ENCODE measurements at places on chromosomes 12 and 14.

GRCh38 chr12:47811581-47812484 lies 7.9 kb downstream of the HDAC7 start:
- no peak for DNase-seq

GRCh38 chr12:24256684-24257083 lies 307.2 kb upstream of the SOX5 start:
- no peak for DNase-seq

DNA sequence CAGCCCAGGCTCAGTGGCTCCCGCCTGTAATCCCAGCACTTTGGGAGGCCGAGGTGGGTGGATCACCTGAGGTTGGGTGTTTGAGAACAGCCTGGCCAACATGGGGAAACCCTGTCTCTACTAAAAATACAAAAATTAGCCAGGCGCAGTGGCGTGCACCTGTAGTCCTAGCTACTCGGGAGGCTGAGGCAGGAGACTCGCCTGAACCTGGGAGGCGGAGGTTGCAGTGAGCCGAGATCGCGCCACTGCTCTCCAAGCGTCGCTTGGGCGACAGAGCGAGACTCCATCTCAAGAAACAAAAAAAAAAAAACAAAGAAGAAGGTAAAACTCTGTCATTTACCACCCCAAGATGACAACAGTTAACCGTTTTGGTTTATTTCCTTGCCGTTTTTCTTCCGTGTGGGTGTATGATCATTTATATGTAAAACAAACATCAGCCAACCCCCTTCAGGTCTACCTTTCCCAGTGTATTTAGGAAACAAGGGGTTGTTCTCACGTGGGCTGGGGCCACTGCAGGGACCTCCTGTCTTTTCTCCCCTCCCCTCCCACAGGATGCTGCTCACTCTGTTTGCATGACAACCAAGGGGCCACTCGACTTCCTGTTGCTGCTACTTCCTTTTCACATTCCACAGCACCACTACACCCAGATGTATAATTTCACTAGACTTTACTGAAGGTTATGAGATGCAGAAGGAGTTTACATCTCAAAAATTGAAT lies 13.6 kb downstream of the TTC9 start:
- no peak for DNase-seq

DNA sequence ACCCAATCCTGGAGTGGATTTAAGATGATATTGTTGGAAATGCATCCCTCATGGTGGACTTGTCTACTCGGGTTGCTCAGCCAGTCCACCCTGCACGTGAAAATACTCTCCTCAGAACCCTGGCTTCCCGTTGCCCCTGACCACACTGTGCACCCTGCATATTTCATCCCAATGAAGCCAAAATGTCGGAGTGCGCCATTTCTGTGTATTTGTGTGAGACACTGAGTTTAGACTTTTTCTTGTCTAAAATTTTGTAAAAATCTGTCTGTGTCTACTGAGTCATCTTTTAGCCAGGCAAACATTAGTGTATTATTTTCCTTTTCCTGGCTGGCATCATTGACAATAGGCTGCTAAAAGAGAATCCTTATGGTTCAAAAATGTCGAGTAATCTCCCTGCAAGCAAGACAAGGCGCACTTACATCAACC lies 485 bp upstream of the PNMA1 start:
- DNase-seq: no peak

- DNase-seq: no peak
These were observed 15.5 kb upstream of the SYT10 start for GRCh38 chr12:33455096-33455495.

- DNase-seq: no peak
These were observed 75.7 kb upstream of the PPP4R3A start for GRCh38 chr14:91585856-91586255.

GRCh38 chr12:21769307-21769706 lies 5.2 kb downstream of the KCNJ8 start:
- no peak for DNase-seq

DNA sequence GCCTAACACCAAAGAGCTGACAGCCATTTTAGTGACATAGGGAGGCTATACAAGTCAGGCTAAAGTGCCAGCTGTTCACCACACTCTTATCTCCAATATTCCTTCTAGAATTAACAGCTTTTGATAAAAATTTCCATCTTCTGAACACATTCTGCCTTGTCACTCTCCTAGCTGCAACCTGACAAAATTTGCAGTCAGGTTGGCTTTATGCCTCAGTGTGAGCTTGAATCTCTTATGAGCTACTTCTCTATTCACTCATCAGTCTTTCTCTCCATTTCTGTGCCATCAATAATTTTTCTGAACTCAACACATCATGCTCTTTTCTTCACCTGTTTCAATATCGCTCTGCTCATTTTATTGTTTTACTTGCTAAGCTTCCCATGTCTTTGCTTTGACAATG lies 50.2 kb downstream of the TMTC1 start:
- no peak for DNase-seq

GRCh38 chr12:67517181-67517887 lies 131.2 kb upstream of the DYRK2 start:
- DNase-seq: no peak

DNA sequence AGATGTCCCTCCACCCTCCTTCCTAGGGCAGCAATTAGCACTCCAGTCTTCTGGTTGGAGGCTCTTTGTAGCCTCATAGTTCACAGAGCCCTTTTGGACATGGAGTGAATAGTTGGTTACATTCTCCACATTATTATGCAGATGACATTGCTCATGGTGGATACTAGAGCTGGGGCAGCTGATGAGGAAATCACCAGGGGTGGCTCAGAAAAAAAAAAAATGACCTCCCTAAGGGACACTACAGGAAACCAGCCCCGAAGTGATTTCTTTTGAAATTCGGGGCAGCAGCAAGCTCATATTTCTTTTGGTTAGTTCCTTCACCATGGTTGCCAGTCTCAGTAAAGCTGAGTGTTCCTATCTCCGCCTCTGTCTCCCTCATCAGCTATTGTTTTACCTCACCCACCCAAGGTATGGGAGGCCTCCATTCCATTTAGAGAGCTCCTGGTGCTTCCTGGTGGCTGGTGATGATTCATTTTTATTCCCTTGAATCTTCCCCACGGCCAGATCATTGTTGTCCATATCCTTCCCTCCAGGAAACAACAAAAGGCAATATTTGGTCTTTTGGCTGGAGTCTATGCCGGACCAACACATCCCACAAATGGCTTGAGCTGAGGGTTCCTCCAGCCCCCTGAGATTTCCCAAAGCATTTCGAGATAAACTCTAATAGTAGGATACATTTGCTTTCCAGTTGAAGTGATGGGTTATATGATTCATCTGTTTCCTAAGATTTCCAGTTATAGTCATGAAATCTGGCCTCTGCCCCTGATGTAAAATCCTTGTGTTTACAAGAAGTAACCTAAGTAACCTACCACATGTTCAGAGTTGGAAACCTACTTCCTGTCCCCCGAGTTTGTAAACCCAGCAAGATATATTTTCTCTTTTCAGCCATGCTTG lies 56.2 kb upstream of the NID2 start:
- DNase-seq: no peak

- DNase-seq: no peak
These were observed 32.7 kb downstream of the TSPAN11 start for GRCh38 chr12:30959110-30959710.

GRCh38 chr14:104794993-104795780 lies at the start of gene AKT1:
Gene AKT1, minus strand, starts transcription at chr14:104795748. Its CDS starts 3,105 bp downstream, at chr14:104792643.
- no peak for DNase-seq

DNA sequence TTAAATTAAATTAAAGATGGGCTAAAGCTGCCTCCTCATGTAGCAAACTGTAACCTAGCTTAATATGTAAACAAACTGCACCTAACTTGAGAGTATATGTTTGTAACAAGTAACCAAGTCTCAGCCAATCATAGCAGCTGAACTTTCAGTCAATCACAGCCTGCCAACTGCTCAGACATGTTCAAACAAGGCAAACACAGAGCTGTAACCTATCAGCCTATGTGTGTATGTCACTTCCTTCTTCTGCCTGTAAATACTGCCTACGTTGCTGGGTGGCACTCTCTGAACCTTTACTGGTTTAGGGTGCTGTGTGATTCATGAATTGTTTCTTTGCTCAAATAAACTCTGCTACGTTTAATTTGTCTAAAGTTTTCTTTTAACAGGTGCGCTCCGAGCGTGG lies 2.9 kb downstream of the SERPINA6 start:
- DNase-seq: no peak

DNA sequence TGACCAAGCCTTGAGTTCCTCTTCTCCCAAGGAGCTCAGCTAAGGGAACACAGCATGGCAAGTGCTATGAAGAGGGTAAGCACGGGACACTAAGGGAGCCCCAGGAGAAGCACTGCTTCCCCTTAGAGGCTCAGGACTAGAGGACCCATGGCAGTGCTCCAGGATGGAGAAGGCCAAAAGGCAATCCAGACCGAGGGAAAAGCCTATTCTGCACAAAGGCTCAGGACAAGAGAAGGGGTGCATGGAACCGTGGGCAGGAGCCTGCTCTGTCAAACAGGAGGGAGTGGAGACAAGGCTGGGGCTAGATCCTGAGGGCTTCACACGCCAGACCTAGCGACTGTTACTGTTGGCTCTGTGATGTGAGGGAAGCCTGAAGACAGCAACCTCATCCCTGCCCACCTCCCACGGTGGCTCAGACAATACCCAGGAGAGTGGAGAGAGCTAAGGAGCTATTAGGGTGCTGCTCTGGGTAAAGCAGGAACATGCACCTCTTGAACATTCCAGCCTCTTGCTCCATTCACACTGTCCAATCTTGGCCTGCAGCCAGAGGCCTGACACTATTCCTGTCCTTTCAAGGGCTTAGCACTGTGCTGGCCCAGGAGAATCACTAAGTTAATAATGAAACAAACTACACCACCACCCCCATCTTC lies 24.2 kb downstream of the OTUB2 start:
- DNase-seq: no peak

GRCh38 chr14:82805892-82806825 lies 1272.5 kb upstream of the SEL1L start:
- no peak for DNase-seq

- no peak for DNase-seq
These were observed 50.9 kb upstream of the PPFIA2 start for GRCh38 chr12:81809829-81810595.

- no peak for DNase-seq
These were observed 305.2 kb upstream of the SYT1 start for GRCh38 chr12:78559416-78559815.

GRCh38 chr12:96749999-96750398 lies 157.1 kb upstream of the NEDD1 start:
- no peak for DNase-seq

GRCh38 chr12:40253936-40254335 lies 29.1 kb downstream of the LRRK2 start:
- DNase-seq: no peak

- peak; percentile 40 for DNase-seq
These were observed at the start of gene PRICKLE1 for GRCh38 chr12:42589465-42590329. Gene PRICKLE1, minus strand, starts transcription at chr12:42589746. Its CDS starts 117,230 bp downstream, at chr12:42472516.

DNA sequence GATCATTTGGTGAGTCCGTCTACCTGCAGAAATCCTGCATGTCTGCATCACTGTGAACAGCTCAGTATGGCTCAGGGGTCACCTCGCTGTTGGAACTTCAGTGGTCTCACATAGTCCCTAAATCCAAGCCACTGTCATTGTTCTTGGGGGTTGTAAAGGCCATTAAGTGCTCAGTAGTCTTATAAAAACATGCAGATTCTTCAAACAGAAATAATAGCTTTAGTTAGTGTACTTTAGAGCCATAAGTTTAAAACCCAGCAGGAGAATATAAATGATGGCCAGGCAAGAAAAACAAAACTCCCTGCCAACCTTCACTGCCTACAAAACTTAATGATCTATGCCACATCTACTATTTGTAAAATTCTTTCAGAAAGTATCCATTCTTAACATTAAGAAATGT lies 396.3 kb downstream of the SYT1 start:
- no peak for DNase-seq

DNA sequence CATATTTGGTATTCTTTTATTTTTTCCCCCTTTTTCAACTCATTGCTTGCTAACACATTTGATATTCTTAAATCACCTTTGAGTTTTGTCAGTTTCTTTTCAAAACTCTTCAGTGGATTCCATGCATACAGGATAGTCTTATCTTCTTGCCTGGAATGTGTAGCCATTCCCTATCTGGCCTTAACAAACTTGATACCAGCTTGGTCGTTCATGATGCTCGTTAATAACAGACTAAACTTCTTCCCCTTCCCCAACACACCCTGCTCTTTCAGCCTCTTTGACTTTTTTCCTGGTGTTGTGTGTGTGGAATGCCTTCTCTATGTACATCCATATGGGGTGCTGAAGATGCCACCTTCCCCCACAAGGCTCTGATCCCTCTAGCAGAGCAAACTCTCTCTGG lies 17.7 kb upstream of the CALM1 start:
- no peak for DNase-seq

DNA sequence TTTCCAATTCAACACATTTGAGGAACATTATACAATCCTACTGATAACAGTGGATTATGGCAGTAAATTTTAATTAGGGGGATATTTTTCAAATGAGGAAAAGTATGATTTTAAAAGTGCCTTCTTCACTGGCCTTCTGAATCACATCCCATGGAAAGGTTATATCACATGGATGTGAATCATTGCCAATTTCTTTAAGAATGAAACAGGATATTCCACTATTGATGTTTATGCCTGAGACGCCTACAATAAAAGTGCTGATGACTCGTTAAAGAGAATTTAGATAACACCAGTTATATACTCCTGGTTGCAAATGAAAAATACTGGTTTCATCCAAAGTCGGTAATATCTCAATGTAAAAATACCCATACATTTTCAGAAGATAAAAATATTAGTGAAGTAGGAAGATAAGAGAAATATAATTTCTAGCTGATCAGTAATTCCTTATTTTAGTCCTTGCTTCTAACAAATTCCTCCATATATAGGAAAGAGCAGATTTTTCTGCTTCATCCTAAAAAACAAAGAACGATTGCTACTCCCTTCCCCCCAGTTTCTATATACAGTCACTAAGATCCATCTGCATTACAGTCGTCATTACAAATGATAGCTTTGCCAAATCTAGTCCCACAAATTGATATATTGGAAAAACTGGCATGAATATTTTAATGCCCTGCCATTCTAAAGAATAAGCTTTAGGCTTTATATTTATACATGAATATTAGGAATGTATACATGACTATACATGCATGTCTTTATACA lies 139.5 kb upstream of the SOX5 start:
- no peak for DNase-seq

DNA sequence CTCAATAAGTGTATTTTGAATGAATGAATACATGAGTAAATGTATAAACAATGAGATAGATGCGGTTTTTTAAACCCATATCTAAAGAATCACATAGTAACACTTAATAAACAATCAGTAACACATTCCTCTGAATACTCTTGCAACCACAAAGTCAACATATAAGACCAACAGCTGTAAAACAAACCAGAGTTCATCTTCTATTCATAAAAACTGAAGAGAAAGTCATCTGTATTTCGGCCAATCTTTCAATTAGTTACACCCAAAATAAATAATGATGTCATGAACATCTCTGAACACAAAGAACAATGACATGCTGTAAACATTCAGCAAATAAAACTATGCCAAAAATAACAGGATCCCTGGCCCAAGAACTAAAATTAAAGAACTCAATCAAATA lies 47.2 kb downstream of the ARMH4 start:
- no peak for DNase-seq

- DNase-seq: no peak
These were observed 5.5 kb upstream of the KRT8 start for GRCh38 chr12:52910248-52910883.
